ENCODE measurements at places on chromosomes 1 and 21.

GRCh38 chr1:23801338-23801748 lies 789 bp upstream of the GALE start:
- no peak for DNase-seq

DNA sequence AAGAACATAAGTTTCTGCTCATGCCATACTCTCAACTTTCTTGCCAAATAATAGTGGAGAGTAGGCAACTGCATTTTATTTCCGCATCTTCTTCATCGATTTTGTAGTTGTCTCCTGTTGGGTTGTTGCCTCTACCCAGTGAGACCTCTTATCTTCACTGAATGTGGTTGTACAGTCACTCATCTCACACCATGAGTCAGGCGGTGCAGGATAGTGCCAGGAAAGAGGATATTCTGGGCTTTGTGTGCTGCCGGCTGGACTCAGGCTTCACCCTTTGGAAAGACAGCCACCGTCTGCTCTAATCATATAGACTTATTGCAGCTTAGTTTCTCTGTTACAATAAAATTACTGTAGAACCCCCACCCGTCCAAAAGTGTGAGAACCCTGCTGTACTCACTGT lies 154.3 kb upstream of the USP24 start:
- DNase-seq = no peak

GRCh38 chr1:155463865-155464650 lies 98.5 kb downstream of the ASH1L start:
- DNase-seq = no peak

GRCh38 chr1:170407581-170407980 lies 124.4 kb upstream of the GORAB start:
- no peak for DNase-seq

DNA sequence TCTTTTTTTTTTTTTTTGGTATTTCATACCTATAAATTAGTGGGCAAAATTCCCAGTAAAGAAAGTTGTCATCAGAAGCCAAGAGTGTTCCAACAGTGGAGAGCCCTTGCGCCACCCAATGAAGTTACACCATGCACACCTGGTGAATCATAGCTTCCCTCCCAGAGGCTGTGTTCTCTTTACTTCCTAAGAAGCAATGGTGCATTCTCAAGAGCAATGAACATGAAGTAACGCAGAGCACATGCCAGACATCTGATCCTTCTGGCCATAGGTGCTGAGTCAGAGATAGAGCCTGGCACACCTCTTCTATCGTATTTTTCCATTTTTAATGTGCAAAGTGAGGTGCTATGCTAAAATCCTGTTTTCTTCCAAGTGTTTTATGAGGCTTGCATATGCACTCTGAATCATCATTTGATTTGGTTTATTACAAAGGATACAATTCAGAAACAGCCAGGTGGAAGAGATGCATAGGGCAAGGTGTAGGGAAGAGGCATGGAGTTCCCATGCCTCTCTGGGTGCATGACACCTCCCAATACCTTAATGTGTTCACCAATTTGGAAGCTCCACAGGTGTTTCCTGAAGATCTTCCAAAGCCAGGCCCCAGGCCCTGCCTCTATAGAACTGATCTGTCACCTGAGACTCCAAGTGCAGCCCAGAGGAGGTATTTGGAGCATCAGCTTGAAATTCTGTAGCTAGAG lies 408.0 kb downstream of the SIPA1L2 start:
- no peak for DNase-seq

- no peak for DNase-seq
Observed at GRCh38 chr1:83559129-83559840, 439.6 kb downstream of the TTLL7 start.

DNA sequence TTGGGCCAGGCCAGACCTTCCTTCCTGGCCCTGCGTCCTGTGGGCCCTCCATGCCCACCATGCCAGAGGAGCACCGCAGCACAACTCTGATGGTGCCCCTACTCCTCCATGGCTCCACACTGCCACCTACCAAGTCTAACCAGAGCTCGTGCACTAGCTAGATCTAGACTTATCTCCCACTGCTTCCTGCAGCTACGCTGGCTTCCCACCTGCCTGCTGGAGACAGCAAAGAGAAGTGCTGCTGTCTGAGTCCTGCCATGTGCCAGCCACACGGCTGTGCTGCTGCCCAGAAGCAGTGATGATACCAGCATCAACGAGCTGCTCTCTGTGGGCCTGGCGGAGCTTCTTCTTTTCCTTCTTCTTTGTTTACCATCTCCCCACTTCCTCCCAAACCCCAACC lies 4.5 kb downstream of the GUCA2B start:
- DNase-seq = no peak

GRCh38 chr1:110047463-110047862 lies 13.0 kb downstream of the STRIP1 start:
- no peak for DNase-seq

GRCh38 chr21:25589887-25590286 lies 17.4 kb downstream of the MRPL39 start:
- no peak for DNase-seq

- DNase-seq = no peak
Observed at GRCh38 chr1:163076981-163077761, 8.0 kb downstream of the RGS4 start.

- DNase-seq = peak; percentile 64
Observed at GRCh38 chr1:245690946-245691541, 536.3 kb downstream of the KIF26B start.

- DNase-seq = no peak
Observed at GRCh38 chr1:84916897-84917296, 23.9 kb upstream of the LPAR3 start.

DNA sequence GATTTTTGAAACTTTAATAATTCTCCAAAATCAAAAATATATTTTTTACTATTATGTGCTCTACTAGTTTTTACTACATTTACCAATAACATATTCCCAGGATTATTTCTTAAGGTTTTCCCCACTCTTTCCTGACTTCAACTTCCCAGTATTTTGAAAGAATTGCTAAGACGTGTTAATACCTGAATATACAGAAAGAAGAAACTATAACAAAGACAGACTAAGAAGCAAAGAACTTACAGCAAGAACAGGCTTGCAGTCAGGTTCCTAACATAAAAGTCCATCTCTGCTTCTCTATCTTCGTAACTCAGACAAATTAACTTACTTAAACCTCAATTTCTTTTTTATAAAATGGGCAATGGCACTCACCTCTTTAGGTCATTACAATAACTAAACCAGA lies 63.2 kb downstream of the SRSF11 start:
- no peak for DNase-seq

DNA sequence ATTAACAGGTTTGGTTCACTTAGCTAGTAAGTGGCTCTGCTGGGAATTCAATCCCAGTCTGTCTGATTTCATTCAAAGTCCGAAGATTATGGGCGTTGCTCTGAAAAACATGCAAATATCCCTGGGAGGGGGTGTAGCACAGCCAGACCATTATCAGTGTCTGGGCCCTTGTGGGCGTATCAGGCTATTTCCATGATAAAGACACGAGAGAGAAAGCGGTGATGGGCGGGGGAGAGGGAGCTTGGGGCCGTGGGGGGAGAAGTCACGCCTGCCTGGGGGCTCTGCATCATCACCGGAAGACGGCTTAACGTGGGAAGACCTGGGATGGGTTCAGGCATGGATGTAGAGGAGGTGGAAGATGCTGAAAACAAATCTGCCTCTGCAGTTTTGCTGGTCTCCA lies 25.8 kb downstream of the IL6R start:
- DNase-seq = no peak

- DNase-seq = no peak
Observed at GRCh38 chr21:40667967-40668366, 179.0 kb downstream of the DSCAM start.

- peak; percentile 74 for DNase-seq
Observed at GRCh38 chr1:152001631-152002584, 8.2 kb upstream of the S100A10 start.

DNA sequence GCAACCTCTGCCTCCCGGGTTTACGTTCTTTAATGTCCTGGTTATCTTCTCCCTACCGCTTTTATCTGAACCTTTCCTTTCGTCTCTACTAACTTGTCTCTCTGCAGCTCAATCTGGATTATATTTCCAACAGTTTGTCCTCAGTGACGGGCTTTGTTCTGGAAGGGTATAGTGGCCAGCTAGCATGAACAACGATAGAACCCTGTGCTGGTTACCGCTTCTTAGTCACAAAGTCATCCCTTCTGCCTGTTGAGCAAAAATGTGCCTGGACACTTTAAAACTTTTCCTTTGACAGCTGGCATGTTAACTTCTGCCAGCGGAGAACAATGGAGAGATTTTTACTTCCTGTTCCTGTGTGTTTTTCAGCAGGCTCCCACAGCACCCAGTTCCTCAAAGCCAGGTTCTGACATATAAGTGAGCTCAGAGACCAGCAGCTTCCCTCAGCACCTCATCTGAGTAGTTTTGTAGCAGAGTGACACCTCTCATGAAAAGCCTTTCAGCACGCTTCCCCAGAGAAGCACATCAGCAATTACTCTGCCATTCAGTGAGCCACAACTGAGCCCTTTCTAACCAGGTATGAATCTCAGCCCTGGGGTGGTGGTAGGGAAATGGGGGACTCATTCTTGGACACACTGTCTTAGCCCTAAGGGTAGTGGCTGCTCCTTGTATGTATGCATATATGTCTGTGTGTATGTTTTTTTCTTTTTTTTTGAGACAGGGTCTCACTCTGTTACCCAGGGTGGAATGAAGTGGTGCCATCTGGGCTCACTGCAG lies 23.6 kb upstream of the CCDC17 start:
- DNase-seq = no peak

- no peak for DNase-seq
Observed at GRCh38 chr1:206455666-206456344, 14.5 kb upstream of the IKBKE start.

DNA sequence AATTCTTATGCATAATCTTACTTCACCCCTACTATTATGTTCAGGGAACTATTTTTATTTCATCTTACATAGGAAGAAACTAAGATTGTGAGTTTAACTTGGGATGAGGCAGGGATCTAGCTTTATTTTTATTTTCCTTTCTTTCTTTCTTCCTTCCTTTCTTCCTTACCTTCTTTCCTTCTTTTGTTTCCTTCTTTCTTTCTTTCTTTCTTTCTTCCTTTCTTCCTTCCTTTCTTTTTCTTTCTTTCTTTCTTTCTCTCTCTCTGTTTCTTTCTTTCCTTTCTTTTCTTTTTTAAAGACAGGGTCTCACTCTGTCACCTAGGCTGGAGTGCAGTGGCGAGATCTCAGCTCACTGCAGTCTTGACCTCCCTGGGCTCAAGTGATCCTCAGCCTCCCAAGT lies 28.9 kb downstream of the NEK2 start:
- DNase-seq = no peak

GRCh38 chr21:32352526-32352925 lies 40.3 kb downstream of the URB1 start:
- no peak for DNase-seq

DNA sequence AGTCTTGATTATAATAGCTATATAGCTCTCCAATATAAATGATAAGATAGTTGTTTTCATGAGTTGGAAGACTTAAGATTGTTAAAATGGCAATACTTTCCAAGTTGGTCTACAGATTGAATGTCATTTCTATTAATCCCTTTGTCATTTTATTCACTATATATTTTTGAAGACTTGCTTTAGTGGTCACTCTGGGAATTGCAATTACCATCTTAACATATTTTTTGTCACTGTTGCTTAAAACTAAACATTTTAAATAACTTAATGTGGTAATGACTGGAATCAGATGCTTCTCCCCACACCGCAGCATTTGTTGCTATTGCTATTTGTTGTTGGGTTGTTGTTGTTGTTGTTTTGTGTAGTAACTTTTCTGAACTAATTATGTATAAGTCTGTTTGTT lies 1592.9 kb downstream of the MRPL39 start:
- no peak for DNase-seq

DNA sequence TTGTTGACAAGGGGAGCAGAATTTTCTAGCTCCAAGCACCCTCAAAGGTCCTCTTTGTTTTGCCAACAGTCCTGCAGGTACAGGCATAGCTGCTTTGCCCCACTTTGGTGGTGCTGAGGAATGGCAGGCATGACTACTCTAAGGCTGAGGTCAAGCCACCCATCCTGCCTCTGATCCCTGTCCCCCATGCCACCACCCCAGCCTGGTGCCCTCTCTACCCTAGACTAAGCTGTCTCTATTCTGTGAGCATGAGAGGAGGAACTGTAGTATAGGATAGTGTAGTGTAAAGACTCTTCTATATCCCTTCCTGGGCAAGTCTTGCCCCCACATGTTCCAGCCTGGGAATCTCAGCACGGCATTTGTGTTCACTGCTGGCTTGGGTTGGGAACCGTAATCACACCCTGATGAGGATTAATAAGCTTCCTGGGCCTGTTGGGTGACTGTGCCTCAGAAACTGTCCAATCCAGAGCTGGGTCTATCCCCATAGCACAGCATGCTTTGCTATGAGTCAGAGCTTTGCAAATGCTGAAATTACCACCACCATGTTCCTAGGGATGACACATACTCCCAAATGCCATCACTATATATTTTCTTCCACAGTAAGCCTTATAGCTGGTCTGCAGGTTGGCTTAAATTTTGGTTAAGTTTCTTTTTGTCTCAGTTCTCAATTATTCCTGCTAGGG lies 105.7 kb upstream of the PPP2R5A start:
- DNase-seq = no peak

DNA sequence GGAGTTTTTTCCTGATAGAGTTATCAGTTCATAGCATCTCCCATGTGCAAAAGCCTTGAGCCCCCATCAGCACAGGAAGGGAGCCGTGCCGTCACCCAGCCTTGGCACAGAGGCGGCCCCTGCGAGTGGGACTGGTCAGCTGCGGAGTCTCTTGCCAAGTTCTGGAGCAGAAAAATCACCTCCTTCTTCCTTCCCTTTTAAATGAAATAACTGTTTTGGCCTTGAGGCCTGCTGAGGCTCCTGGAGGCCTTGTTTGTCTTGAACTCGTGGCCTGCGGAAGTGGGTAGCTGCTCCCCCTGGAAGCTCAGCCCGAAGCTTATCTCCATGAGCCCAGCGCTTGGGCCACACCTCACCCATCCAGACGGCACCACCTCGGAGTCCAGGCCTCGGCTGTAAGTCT lies 145.7 kb upstream of the TMEM51 start:
- DNase-seq = no peak

All from NCI-H2029 (cell line).